Stimulated activated CD4-positive, alpha-beta T cell treated with anti-CD3 and anti-CD28 coated beads, Interleukin-2, amount 100 ng/mL, for 48 hours (primary cell): ENCODE measurements at places on chromosomes 1 and 21.

- DNase-seq, result no peak
Measured at GRCh38 chr1:20152599-20152930, 13.4 kb downstream of the PLA2G2F start.

GRCh38 chr1:182392050-182393028 lies 749 bp upstream of the GLUL start:
- peak; percentile 9 for DNase-seq

GRCh38 chr1:230308039-230308438 lies 118.1 kb downstream of the PGBD5 start:
- no peak for DNase-seq

DNA sequence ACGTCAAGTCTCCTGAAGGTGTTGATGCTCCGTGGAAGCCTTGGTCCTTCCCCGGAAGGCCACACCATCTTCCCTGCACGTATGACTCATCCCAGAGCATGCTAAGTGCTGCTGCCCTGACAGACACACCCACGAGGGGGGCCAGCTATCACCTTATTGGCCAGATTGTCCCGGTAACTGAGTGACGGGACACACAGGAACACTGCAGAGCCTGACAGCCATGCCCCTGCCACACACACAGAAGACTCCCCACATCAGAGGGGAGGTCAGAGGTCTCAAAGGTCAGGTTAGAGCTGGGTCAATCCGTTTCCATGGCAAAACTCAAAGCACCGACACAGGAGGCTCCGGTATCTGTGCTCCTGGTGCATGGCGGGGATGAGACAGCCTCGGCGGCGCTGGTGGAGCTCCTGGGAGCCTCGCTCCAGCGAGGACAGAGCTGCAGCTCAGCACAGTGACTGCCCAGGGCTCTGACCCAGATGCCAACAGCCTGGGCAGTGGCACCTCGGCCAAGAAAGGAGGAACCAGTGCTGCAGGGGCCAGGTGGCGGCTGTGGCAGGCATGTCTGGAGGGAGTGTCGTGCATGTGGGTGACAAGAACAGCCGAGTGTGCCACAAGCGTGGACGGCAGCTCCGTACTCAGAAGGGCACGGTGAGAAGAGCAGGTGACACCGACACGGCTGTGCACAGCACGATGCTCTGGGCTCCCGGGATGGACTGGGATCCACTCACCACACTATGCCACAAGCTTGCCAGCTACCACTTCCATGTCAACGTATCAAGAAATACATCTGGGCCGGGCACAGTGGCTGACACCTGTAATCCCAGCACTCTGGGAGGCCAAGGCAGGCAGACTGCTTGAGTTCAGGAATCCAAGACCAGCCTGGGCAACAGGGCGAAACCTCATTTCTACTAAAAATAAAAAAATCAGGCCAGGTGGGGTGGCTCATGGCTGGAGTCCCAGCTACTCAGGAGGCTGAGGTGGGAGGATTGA lies 14.8 kb upstream of the TMEM240 start:
- DNase-seq, result no peak

DNA sequence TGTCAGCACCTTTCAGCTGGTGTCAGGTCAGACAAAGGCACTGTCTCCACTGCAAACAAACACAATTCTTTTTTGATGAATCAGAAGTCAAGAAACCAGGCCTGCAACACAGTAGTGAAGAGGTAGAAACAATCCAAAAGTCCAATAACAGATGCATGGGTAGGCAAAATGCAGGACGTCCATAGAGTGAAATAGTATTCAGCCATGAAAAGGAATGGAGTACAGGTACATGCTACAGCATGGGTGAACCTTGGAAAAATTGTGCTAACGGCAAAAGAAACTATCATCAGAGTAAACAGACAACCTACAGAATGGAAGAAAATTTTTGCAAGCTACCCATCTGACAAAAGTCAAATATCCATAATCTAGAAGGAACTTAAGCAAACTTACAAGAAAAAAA lies 26.2 kb upstream of the ZBTB21 start:
- DNase-seq, result no peak
